ENCODE measurements at places on chromosomes 2 and 18. TPM values are rescaled to one million over a fixed set of nuclear protein-coding genes. Genes with fewer than 3 reads are reported as not detected.

Gene TDRD15
- total RNA-seq = not detected

Gene DRC1
- total RNA-seq = not detected

Gene EFHD1
- total RNA-seq = not detected

Gene MAP3K19
- total RNA-seq = not detected

Gene RFTN2
- not detected for total RNA-seq

Gene TNS1
- 0.80 TPM for total RNA-seq

GRCh38 chr2:118644190-118644589 lies 203.3 kb downstream of the EN1 start:
- DNase-seq = no peak
- H3K4me1 ChIP-seq = no peaks in the 10 kb centered on the region
- no peak overlapping the region for H3K4me3 ChIP-seq
- H3K27ac ChIP-seq = no peak overlapping the region
- H3K36me3 ChIP-seq = no peaks in the 10 kb centered on the region
- no peaks in the 10 kb centered on the region for H3K27me3 ChIP-seq

- no peak for DNase-seq
- no peak overlapping the region for H3K27ac ChIP-seq
- H3K4me1 ChIP-seq = no peaks in the 10 kb centered on the region
- no peaks in the 10 kb centered on the region for H3K36me3 ChIP-seq
Measured at GRCh38 chr18:54849683-54850082, 21.4 kb downstream of the RAB27B start.

- H3K36me3 ChIP-seq = no peaks in the 10 kb centered on the region
- H3K27ac ChIP-seq = no peak overlapping the region
- H3K27me3 ChIP-seq = no peaks in the 10 kb centered on the region
- no peak for DNase-seq
- H3K4me3 ChIP-seq = no peak overlapping the region
- peaks cover 11% of the 10 kb centered on the region for H3K4me1 ChIP-seq
Measured at GRCh38 chr2:96955762-96956161, 30.6 kb downstream of the FAM178B start.

GRCh38 chr2:107308835-107309234 lies 422.9 kb upstream of the ST6GAL2 start:
- no peak overlapping the region for H3K27ac ChIP-seq
- H3K27me3 ChIP-seq = no peaks in the 10 kb centered on the region
- no peaks in the 10 kb centered on the region for H3K4me1 ChIP-seq
- no peak overlapping the region for H3K4me3 ChIP-seq
- H3K36me3 ChIP-seq = no peaks in the 10 kb centered on the region

- no peaks in the 10 kb centered on the region for H3K27me3 ChIP-seq
- no peaks in the 10 kb centered on the region for H3K4me1 ChIP-seq
- no peak overlapping the region for H3K4me3 ChIP-seq
- no peak for DNase-seq
- H3K36me3 ChIP-seq = peaks cover under 1% of the 10 kb centered on the region
Measured at GRCh38 chr2:238269741-238270140, 18.7 kb downstream of the PER2 start.

DNA sequence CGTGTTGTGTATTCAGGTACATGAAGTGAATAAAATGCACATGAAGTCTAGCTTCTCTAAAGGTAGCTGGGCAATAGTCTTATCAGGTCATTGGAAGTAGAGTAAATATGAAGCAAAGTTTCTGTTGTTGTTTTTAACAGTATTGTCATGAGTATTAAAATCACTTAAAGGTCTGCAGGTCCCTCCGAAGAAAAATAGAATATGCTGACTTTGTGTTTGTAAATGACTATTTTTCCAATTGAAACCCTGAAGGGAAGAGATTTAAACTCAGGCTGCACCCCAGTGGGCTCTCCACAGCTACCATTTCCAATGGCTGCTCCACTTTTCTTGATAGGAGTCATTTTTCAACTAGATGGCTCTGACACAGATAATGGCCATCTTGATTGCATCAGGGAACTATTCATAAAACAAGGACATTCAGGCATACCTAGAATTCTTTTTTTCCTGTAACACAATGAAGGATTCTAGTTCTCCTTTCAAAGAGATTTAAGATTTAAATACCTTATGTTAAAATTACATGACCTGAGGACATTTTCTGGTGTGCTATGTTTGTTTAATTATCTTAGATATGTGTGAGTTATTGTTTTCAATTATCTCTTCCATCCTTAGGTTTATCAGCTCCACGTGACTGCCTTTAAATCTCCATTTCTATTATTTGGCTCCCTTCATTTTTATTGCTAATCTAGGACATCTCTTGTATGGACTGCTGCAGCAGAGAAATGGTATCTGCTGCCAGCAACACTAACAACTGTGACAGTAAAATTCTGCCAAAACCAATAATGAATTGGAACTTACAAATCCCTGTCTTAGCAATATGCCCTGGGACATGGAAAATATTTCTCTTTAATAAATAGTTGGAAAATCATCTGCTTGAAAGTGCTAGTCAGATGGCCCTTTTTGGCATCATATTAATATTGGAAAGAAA lies 149.2 kb upstream of the NOSTRIN start:
- H3K27me3 ChIP-seq = no peaks in the 10 kb centered on the region
- H3K27ac ChIP-seq = no peak overlapping the region
- H3K4me3 ChIP-seq = no peak overlapping the region
- H3K36me3 ChIP-seq = no peaks in the 10 kb centered on the region

DNA sequence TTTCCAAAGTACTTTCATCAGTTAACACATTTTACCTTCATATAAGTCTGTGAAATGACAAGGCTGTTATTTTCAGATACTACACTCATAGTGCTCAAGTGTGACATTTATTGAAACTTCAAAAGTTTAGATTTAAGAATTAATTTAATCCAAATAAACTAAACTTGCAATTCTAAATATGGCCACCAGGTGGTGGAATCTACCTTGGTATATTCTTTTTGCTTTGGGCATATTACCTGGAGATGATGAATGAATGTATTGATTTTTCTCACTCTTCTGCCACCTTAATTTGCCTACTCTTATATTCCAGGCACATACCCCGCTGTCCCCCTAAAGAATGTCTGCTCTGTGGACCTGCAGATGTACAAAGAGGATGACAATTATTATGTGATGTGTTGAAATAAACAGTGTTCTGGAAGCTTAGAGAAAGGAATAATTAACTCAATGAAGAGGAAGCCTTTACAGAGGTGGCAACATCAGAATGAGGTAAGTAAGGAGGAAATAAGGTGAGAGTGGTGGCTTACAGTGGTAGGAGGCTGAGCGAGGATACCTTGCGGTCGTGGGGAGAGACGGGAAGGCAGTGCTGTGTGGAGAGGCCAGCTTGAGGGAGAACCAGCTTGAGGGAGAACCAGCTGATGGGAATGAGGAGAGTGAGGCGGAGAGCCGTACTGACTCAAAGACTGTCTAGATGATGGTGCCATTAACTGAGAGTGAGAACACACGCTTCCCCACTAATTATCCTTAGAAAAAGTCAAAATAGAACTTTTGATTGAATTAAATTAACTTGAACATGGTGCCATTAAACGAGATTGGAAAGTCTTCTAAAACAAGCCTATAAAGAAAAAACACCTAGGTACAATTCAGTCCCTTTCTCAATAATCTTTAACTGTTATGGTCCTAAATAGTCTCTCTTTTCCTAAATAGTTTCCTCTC lies 179.5 kb downstream of the CELF4 start:
- H3K36me3 ChIP-seq = no peaks in the 10 kb centered on the region
- H3K27ac ChIP-seq = no peak overlapping the region
- H3K4me3 ChIP-seq = no peak overlapping the region
- no peak for DNase-seq
- no peaks in the 10 kb centered on the region for H3K27me3 ChIP-seq
- H3K4me1 ChIP-seq = no peaks in the 10 kb centered on the region

- no peak overlapping the region for H3K4me3 ChIP-seq
- no peak overlapping the region for H3K27ac ChIP-seq
- H3K4me1 ChIP-seq = peaks cover 13% of the 10 kb centered on the region
- no peaks in the 10 kb centered on the region for H3K36me3 ChIP-seq
- no peaks in the 10 kb centered on the region for H3K27me3 ChIP-seq
Measured at GRCh38 chr2:128320906-128321771, 2.5 kb upstream of the HS6ST1 start.

GRCh38 chr2:183259921-183260320 lies 135.7 kb downstream of the NUP35 start:
- no peaks in the 10 kb centered on the region for H3K36me3 ChIP-seq
- DNase-seq = no peak
- no peaks in the 10 kb centered on the region for H3K27me3 ChIP-seq
- no peaks in the 10 kb centered on the region for H3K4me1 ChIP-seq

- H3K27me3 ChIP-seq = no peaks in the 10 kb centered on the region
- no peak overlapping the region for H3K4me3 ChIP-seq
- DNase-seq = no peak
Measured at GRCh38 chr18:65735155-65735554, 15.7 kb upstream of the CDH7 start.

DNA sequence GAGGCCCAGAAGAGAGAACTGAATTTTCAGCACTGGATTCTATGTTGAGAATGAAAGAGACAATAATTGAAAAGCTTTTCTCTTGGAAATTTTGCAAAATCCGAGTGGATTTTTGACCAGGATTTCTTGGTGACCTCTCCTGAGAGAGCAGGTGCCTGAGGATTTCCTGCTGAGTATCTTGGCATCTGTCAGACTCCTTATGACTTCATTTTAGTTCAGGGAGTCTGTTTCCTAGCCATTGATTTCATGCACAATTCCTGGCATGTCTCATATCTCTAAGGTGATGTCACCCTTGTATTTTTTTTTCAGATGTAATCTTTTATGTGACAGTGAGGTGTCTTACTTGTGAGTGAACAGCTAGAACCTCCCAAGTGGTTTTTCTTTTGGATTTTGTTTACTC lies 195.9 kb downstream of the NEDD4L start:
- H3K4me3 ChIP-seq = no peak overlapping the region
- no peak for DNase-seq
- no peaks in the 10 kb centered on the region for H3K36me3 ChIP-seq
- no peak overlapping the region for H3K27ac ChIP-seq

GRCh38 chr2:44087714-44088092 lies 81.0 kb upstream of the PPM1B start:
- no peak for DNase-seq
- H3K36me3 ChIP-seq = no peaks in the 10 kb centered on the region
- no peaks in the 10 kb centered on the region for H3K27me3 ChIP-seq
- H3K4me1 ChIP-seq = peaks cover 13% of the 10 kb centered on the region

DNA sequence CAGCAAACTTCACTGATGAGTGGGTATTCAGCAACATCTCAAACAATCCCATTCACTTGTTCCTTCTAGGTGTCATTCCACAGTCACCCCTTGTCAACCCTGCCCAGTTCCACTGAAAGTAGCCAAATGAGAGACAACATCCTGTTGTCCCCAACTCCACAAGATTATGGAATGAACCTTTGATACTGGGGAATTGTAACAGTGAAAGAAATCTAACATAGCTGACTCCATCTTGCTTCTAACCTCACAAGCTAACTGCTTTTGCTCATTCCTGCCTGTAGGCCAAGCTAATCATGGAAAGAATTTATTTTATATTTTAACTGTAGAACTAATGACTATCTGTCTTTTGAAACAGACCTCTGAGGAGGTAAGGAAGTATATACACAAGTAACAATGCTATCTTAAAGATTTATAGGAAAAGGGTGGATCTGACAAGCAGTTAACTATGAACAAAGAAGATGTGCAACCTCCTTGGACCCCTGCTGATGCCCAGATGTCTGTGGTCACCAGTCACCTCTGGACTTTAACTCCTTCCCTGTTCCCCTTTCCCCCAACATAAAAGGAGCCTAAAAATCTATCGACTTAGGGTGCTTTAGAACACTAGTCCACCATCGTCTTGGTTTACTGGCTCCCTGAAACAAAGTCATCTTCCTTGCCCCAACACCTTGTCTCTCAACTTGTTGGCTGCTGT lies 6.9 kb upstream of the ANXA4 start:
- H3K4me3 ChIP-seq = no peak overlapping the region
- H3K36me3 ChIP-seq = no peaks in the 10 kb centered on the region
- DNase-seq = no peak
- H3K4me1 ChIP-seq = peaks cover 20% of the 10 kb centered on the region
- no peaks in the 10 kb centered on the region for H3K27me3 ChIP-seq

DNA sequence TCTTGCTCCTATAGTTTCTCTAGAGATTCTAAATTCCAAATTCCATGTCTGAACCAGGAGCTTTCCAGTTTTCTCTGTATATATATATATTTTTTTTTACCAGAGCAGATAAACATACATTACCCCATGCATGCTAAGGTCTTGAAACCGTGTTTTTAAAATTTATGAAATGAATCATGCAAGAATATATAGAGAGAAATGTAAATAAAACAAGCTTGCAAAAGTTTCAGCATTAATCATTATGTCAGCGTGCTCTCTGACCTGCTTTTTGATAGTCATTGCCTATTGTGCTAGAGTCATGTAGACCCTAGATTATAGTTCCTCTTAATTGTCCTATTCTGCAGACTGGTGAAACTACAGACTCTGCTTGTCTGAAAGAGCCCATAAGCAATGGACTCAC lies 22.6 kb upstream of the TRIM43 start:
- H3K27ac ChIP-seq = no peak overlapping the region
- H3K27me3 ChIP-seq = peaks cover 1% of the 10 kb centered on the region
- H3K36me3 ChIP-seq = no peaks in the 10 kb centered on the region
- H3K4me1 ChIP-seq = no peaks in the 10 kb centered on the region

GRCh38 chr2:226308986-226309385 lies 490.6 kb downstream of the IRS1 start:
- no peak overlapping the region for H3K4me3 ChIP-seq
- H3K4me1 ChIP-seq = no peaks in the 10 kb centered on the region
- DNase-seq = no peak
- no peaks in the 10 kb centered on the region for H3K27me3 ChIP-seq
- H3K36me3 ChIP-seq = no peaks in the 10 kb centered on the region
- no peak overlapping the region for H3K27ac ChIP-seq

GRCh38 chr2:238728330-238729260 lies 119.3 kb upstream of the TWIST2 start:
- no peaks in the 10 kb centered on the region for H3K4me1 ChIP-seq
- no peaks in the 10 kb centered on the region for H3K27me3 ChIP-seq
- no peaks in the 10 kb centered on the region for H3K36me3 ChIP-seq
- H3K27ac ChIP-seq = no peak overlapping the region
- no peak overlapping the region for H3K4me3 ChIP-seq

GRCh38 chr2:6866275-6866671 lies 566 bp upstream of the CMPK2 start:
- H3K36me3 ChIP-seq = no peaks in the 10 kb centered on the region
- peak overlapping the region; percentile 77 for H3K4me3 ChIP-seq
- H3K27me3 ChIP-seq = no peaks in the 10 kb centered on the region
- DNase-seq = peak; percentile 17

GRCh38 chr2:68765739-68766375 lies 31.2 kb downstream of the ARHGAP25 start:
- H3K27ac ChIP-seq = peak overlapping the region; percentile 49
- H3K36me3 ChIP-seq = no peaks in the 10 kb centered on the region
- peaks cover 54% of the 10 kb centered on the region for H3K4me1 ChIP-seq
- peaks cover 6% of the 10 kb centered on the region for H3K27me3 ChIP-seq
